ENCODE measurements at places on chromosomes 4 and X. TPM values are rescaled to one million over a fixed set of nuclear protein-coding genes. Genes with fewer than 3 reads are reported as not detected.

- no peaks in the 10 kb centered on the region for H3K27me3 ChIP-seq
- H3K36me3 ChIP-seq = peaks cover 35% of the 10 kb centered on the region
- no peak for DNase-seq
- H3K4me3 ChIP-seq = no peak overlapping the region
- peaks cover 5% of the 10 kb centered on the region for H3K4me1 ChIP-seq
- no peak overlapping the region for H3K27ac ChIP-seq
These were observed 39.2 kb upstream of the CPLX1 start for GRCh38 chr4:865121-865465.

DNA sequence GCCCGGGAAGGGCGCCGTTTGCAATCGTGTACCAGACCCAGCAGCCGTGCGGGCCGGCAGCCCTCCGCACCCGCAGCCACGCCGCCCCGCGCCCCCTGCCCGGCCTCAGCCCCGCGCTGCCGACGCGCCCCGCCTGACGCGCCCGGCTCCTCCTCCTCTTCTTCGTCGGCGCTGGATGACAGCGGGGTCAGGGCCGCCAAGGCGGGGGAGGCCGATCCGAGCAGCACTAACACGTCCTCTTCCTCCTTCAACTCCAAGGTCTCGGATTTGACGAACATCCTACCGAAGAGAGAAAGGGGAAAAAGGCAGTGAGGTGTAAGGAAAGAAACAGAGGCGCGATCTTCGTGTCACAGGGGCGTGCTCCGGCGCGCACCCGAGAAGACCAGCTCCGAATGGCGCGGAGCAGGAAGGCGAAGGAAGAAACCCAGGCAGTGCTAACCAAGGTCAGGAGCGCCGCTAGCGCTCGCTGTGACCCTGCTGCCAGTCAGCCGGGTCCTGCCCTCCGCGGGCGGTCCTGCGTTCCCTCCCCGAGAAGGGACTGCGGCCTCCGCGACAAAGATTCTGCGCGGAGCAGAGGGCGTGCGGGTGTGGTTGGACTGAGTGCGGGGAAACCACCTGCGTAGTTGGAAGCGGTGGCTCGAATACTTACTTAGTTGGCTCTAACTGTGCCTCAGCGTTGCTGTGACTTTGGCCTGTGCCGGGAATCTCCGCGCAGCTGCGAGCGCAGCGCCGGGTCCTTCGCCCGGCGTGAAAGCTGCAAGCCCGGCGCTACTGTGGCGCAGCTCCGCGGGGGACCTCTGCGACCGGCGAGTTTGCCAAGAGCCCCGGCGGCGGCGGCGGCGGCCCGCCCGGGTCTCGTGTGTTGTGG, 548 bp downstream of the NEUROG2 start:
- peak; percentile 68 for DNase-seq
- peak overlapping the region; percentile 62 for H3K27ac ChIP-seq
- peaks cover 10% of the 10 kb centered on the region for H3K36me3 ChIP-seq
- peaks cover 83% of the 10 kb centered on the region for H3K27me3 ChIP-seq

GRCh38 chrX:21586001-21586400, 72.1 kb downstream of the KLHL34 start:
- peaks cover 18% of the 10 kb centered on the region for H3K4me1 ChIP-seq
- H3K27me3 ChIP-seq = no peaks in the 10 kb centered on the region
- no peak overlapping the region for H3K4me3 ChIP-seq

GRCh38 chr4:156615066-156615531, 356.5 kb downstream of the PDGFC start:
- H3K27me3 ChIP-seq = no peaks in the 10 kb centered on the region
- H3K4me3 ChIP-seq = no peak overlapping the region
- H3K4me1 ChIP-seq = no peaks in the 10 kb centered on the region
- DNase-seq = no peak

TMEM271 gene
- total RNA-seq = not detected

- no peaks in the 10 kb centered on the region for H3K36me3 ChIP-seq
- no peak for DNase-seq
- H3K4me1 ChIP-seq = no peaks in the 10 kb centered on the region
- no peak overlapping the region for H3K4me3 ChIP-seq
- H3K27ac ChIP-seq = no peak overlapping the region
- H3K27me3 ChIP-seq = no peaks in the 10 kb centered on the region
These were observed 33.6 kb downstream of the RPGR start for GRCh38 chrX:38293741-38294140.

STS gene
- 0.72 TPM for total RNA-seq

MECP2 gene
- total RNA-seq = 63.7 TPM

DNA sequence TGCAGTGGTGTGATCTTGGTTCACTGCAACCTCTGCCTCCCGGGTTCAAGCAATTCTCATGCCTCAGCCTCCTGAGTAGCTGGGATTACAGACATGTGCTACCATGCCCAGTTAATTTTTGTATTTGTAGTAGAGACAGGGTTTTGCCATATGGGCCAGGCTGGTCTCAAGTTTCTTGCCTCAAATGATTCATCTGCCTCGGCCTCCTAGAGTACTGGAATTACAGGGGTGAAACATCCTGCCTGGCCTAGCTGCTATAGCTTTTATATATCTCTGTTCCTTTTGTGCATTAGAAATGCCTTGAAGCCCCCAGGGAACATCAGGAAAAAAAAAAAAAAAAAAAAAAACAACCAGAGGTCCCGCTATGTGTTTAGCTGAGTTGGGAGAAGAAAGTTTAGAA, 34.8 kb downstream of the UBE2K start:
- H3K27ac ChIP-seq = peak overlapping the region; percentile 38
- peaks cover 26% of the 10 kb centered on the region for H3K4me1 ChIP-seq
- DNase-seq = peak; percentile 18
- H3K36me3 ChIP-seq = peaks cover 13% of the 10 kb centered on the region

- H3K4me1 ChIP-seq = peaks cover 45% of the 10 kb centered on the region
- H3K4me3 ChIP-seq = peak overlapping the region; percentile 96
These were observed 527 bp downstream of the NOA1 start for GRCh38 chr4:56976837-56977320.

SLC4A4 gene
- total RNA-seq = 0.81 TPM

GRCh38 chr4:94564252-94564651, 112.5 kb downstream of the PDLIM5 start:
- peaks cover 4% of the 10 kb centered on the region for H3K4me1 ChIP-seq
- H3K27ac ChIP-seq = no peak overlapping the region
- no peaks in the 10 kb centered on the region for H3K27me3 ChIP-seq
- no peak for DNase-seq

DNA sequence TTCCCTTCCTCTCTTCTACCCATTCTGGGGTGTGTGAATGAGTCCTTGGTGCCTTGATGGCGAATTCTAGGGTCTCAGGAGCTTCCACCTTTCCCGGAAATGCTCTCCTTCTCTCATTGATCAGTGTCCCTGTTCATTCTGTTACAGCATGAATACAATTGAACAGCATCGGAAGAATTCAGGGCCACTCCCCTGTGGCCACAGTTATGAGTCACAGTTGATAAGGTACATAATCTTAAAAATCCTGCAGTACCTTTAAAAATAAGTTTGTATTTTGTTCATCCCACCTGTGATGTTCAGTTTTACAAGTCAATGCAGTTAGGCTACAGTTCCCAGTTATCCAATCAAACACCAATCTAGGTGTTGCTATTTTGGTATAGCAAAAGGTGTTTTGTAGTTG, 47.3 kb upstream of the FAM9A start:
- peaks cover 13% of the 10 kb centered on the region for H3K27me3 ChIP-seq
- H3K4me1 ChIP-seq = no peaks in the 10 kb centered on the region
- H3K4me3 ChIP-seq = no peak overlapping the region
- no peaks in the 10 kb centered on the region for H3K36me3 ChIP-seq
- DNase-seq = no peak
